ENCODE measurements at places on chromosomes 16 and 17.

DNA sequence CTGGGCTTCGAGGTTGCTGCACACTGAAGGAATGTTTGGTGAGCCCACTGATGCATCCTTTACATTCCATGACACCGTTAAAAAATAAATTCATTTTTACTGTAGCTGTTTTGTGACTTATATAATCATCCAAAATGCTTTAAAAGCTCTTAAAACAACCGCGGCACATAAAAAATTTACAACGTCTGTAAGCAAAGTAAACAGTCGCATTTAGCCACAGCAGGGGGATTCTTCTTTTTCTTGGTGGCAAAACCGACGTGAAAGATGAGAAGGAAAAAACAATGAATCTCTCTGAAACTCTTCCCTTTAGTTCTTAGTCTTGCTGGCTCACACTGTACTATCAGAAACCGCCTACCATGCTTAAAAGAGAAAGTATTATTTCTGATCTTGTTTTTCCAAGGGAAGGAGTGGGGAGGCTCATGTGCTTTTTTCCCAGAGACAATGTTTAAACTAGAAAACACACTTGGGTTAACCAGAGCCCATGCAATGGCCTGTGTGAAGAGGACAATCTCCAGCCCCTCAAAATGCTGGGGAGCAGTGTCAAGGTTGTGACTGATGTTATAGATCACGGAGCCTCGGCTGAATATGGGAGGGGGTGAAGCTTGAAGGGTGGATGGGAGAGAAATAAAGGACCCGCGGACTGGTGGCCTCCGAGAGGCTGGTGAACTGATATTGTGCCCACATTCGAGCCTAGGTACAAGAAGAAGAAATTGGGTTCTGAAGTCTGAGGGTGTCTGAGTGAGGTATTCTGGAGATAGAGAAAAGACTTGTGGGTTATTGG, 91.1 kb downstream of the IRF8 start:
- DNase-seq = no peak

DNA sequence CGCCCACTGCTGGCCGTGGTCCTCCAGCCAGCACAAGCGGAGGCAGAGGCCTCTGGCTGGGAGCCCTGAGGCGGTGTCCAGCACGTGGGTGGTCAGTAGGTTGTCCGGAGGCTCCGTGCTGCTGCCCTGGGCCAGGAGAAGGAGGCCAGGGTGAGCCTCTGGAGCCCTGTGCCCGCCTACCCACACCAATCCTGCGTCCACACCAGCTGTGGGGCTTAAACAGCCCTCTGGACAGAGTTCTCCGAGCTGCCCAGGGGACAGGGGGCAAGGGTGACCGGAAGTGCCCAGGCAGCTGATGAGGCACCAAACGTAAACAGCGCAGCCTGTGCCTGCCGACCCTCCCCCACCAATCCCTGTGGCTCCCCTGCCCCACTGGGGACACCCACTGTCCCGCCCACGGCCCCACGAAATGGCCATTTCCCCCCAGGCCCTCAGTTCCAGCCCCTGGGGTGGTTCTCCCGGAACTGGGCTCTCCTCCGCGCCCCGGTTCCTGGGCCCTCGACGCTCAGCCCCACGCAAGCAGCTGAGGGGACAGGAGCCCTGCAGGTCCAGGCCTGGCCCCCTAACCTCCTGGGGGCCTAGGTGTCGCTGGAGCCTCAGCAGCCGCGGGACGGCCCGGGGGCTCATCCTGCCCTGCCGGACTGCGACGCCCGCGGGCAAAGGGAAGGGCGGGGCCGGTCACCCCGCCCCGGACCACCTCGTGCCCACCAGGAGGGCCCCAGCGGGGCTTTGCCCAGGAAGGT, 27.9 kb upstream of the DBNDD1 start:
- peak; percentile 72 for DNase-seq

DNA sequence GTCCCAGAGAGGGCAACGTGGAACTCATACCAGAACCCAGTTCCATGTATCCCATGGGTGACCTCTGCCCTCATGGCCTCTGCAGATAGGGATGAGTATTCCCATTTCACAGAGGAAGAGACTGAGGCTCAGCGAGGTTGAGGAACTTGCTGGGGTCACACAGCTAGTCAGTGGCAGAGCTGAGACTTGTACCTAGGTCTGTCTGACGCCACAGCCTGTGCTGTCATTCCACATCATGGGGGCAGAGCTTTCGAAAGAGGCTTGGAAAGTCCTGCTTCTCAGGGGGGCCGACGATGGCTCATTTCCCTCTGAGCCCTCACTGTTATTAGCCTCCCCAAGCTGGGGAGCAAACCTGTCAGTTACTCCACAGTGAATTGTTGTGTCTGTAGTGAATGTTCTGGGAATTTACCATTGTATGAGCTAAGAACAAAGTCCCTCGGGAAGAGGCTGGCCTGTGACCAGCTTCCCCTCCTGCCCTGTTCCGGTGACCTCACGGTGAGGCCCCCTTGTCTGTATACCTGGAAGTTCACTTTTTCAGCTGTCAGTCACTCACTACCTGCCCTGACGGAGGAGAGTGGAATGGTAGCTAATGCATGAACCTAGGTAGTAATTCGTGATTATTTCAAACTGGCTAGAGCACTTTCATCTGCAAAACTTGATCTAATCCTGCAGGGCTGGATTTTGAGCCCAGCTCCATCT, 8.9 kb downstream of the METTL22 start:
- no peak for DNase-seq

GRCh38 chr16:89534252-89534756, 26.1 kb downstream of the SPG7 start:
- peak; percentile 38 for DNase-seq

DNA sequence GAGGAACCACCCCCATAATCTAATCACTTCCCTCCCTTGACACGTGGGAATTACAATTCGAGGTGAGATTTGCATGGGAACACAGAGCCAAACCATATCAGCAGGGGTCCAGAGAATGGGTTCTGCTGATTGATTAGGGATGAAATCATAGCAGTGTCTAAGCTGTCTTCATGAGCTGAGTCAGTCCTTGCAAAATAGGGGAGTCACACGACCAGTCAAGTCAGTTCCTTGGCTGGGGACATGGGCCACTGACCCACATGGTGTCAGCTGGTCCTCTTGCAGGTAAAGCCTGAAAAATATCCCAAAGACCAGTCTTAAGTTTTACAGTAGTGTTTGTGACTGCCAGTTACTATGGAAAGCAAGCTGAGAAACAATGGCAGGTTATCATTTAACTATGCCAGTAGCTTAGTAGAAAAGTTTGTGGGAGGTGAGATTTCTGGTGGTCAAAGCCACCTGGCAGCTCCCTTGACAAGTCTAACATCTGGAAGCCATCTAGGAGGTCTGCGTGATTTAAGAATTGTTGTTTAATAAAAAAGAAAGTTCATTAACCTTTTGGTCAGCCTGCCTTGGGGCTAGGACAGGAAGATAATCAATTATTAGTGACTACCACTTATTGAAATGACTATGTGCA, 15.7 kb upstream of the ATF7IP2 start:
- no peak for DNase-seq

- DNase-seq = no peak
Measured at GRCh38 chr17:27605409-27605808, 25.6 kb upstream of the LGALS9 start.

- DNase-seq = no peak
Measured at GRCh38 chr16:27515874-27516353, 33.8 kb downstream of the GTF3C1 start.

DNA sequence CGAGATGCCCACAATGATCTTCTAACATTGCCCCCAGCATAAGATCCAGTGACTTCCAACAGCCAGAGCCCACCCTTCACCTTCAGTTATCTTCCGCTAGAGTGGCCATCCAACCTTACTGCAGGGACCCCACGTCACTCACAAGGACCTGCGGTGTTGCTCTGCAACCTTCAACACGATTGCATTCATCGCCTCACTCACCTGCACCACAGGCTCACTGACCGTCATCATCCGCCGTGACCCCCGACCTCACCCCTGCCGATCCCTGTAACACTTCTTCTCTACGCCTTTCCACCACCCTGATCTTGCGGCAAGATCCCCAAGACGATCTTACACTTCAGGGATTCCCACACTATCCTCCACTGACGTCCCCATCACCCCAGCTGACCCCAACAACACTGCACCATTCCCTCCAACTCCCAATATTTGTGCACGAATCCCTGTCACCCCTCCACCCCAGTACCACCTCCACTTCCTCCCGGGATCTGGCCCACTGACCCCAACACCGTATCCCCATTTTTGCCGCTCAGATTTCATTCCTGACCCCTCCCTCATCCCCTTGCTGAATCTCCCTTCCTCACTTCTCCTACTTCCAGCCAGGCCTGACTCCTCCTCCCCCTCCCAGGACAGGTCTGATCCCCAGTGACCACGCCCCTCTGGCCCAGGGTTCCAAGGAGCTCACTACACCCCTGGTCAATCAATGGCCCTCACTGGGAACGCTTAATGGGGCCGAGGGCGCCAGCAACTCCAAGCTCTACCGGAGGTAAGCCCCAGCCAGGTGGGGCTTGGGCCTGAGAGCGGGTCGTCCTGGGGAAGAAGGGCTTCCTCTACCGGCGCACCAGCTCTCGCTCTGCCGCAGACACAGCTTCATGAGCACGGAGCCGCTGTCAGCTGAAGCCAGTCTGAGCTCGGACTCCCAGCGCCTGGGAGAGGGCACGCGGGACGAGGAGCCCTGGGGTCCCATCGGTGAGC, 7.6 kb downstream of the RUNDC3A start:
- no peak for DNase-seq

DNA sequence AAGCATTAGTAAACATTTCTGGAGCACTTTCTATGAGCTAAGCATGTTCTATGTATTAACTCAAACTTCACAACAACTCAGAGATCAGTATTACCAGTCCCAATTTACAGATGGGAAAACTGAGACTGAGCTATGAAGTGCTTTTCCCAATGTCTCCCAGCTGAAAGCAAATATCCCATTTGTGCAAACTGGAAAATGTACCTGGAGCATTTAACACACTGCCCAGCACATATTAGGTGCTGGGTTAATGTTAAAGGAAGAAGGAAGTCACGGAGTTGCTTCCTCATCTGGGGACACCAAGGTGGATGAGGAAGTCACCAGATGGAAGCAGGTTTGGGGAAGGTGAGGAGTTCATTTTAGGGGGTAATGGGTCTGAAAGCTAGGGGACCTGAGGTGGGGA, 66.1 kb downstream of the ABCC6 start:
- DNase-seq = no peak

- no peak for DNase-seq
Measured at GRCh38 chr17:73363442-73364154, 51.8 kb upstream of the CDC42EP4 start.

DNA sequence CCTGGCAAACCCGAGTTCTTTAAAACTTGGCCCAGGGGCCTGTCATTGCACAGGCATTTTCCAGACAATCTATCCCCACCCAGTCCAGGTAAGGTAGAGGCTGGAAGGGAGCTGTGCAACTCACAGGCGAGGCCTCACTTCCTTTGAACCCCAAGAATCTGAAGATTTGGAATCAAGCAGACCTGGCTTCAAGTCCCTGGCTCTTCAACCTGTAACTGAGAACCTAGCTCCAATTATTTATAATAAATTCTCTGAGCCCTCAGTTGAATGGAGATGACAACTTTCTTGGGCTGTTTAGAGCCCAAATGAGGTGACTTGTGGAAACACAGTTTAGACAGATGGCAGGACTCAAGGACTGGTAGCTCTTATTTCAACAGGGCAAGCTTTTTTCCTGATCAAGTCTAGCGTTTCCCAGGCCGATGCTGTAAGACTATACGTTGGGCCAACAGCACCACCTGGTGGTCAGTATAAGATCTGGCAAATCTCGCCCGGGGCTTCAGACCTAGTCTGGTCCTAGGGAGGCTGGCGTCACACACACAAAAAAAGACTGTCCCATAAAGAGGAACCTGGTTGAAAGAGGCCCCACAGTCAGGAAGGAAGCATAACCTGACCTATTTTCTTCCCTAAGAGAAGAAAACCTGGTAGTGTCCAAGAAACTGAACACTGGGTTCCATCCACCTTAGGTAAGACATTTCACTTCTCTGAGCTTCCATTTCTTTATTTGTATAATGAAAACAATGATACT, 117.9 kb downstream of the C17orf67 start:
- peak; percentile 85 for DNase-seq

- DNase-seq = no peak
Measured at GRCh38 chr16:31008149-31008548, 2.3 kb downstream of the STX1B start.

DNA sequence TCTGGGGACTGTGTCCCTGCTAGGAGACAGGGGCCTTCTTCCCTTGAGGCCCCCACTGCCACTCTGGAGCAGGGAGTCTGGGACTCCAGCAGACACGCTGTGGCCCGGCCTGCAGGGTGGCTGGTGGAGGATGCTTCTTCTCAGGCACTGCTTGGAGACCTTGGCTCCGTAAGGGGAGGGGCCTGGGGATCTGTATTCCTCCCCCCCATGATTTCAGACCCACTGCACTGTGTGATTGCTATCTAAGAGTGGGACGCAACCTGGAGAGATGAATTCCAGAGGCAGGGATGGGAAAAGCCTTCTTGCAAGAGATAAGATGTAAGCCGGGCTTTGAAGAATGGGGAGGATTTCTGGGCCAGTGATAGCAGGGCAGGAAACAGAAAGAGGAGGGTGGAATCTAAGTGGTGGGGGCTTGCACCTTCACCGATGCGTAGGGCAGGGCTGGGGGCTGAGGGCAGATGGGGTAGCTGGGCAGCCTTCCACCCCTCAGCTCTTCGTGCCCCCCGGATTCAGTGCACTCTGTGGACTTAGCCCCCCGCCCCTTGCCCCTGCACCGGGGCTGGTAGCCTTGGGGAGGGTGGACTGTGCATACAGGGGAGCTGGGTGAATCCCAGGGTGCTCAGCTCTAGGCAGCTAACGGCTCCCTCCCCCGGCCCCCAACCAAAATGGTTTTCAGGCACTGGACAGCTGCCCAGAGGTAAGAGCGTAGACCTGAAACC, 5.2 kb upstream of the GSE1 start:
- DNase-seq = no peak

- DNase-seq = no peak
Measured at GRCh38 chr17:44102849-44103622, 20.4 kb downstream of the HDAC5 start.

DNA sequence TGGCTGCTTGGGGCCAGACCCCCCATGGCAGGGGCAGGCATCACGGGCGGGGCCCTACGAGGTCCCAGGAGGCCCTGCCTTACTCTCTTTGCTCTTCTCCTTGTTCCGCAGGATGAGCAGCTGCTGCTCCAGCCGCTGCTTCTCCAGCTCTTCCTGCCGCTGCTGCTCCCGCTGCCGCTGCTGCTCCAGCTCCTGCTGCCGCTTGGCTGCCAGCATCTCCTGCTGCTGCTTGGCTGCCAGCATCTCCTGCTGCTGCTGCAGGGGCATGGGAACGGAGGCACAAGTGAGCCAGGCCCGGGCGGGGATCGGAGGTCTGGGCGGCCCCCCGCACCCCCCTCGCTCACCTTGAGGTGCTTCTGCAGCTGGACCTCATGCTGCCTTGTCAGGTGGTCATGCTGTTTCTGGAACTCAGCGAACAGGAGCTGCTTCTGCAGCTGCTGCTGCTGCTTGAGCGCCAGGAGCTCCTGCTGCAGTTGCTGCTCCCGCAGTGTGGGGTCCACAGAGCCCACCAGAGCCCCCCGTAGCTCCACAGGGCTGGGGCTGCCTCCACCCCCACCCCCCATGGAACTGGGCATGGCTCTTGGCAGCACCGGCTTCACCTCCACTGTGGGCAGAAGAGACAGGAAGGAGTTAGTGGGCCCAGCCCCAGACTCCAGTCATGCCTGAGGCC, 22.8 kb downstream of the G6PC3 start:
- DNase-seq = no peak

All from mucosa of gallbladder (tissue), 1 donor.